Sciatic nerve (tissue), 2 donors: ENCODE measurements at places on chromosomes 2 and 18. TPM values are rescaled to one million over a fixed set of nuclear protein-coding genes. Genes with fewer than 3 reads are reported as not detected.

GRCh38 chr2:212547716-212548454 lies 9.3 kb upstream of the ERBB4 start:
- DNase-seq = no peak

DNA sequence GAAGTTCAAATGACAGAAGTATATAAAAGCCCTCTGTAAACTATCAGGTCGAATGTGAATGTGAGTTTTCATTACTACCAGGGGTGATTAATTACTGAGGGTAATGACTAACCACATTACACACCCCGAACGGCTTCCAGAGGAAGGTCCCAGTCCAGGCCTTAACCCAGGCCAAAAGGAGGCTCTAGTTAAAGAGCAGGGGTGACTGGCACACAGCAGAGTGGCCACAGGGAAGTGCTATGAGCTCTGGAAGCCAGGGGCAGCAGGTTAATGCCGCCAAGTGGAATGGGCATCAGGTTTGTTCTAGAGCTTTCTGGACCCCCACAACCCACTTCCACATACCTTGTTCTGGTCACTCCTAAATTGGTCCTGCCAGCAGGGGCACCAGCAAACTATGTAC lies 87.7 kb downstream of the BCL11A start:
- DNase-seq = no peak

- no peak for DNase-seq
Measured at GRCh38 chr18:13543811-13544732, 182.3 kb downstream of the FAM210A start.

DNA sequence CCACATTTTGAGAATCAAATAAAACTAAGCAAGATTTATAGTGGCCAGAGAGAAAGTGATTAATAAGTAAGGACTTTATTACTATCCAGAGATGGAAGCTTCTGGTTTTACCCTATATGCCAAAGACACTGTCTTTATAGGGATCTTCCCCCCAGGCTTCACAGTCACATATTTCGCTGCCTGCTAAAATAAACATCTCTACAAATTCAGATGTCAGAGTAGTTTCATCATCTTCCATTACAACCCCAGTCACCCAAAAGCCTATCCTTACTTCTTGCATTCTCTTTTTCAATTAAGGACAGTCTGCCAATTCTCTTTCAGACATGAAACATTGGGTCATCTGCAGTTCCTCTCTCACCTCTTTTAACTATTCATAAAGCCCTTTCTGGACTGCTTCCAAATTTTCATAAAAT lies 28.3 kb downstream of the CREB1 start:
- no peak for DNase-seq

Gene REEP1
- total RNA-seq = 0.98 TPM

GRCh38 chr18:58216071-58216481 lies 172.1 kb downstream of the NEDD4L start:
- DNase-seq = no peak

- DNase-seq = no peak
Measured at GRCh38 chr2:48448274-48449061, 81.5 kb upstream of the STON1 start.

- no peak for DNase-seq
Measured at GRCh38 chr2:149781263-149781808, 193.8 kb upstream of the MMADHC start.

GRCh38 chr2:151560289-151560688 lies 150.6 kb downstream of the RIF1 start:
- DNase-seq = no peak

DNA sequence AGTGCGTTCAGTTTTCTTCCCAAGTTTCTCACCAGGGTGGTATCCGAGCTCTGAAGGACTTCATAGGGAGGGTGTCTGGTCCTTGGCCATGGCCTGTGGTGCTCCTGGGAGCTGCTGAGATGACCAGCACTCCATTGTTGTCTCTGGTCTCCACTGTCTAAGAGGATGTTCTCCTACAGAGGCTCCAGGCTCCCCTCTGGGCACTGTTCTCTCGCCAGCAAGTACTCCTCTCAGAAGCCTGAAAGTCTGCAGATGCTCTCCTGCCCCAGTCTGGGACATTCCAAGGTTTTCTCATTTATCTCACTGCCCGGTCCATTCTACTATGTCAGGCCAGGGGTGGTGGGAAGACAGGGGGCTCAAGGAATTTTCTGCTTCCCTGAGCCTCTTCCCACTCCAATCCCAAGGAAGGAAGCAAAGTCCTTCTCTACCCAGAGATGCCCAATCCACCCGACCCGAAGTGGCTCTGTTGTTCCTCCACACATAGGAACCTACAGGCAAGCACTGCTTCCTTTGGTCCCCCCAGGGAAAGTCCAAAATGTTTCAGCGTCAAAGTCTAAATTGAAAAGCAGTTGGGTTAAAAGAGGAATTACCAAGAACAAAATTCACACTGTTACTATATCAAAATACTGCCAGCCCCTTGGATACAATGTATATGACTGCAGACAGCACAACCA lies 110.5 kb downstream of the GYPC start:
- DNase-seq = no peak

GRCh38 chr18:75418293-75419005 lies 9.1 kb downstream of the SMIM21 start:
- DNase-seq = no peak

GRCh38 chr2:64243081-64244036 lies 99.1 kb upstream of the PELI1 start:
- DNase-seq = no peak

Gene LYG2
- total RNA-seq = not detected

GRCh38 chr2:63425606-63426005 lies 162.7 kb downstream of the WDPCP start:
- no peak for DNase-seq

Gene ACTG2
- total RNA-seq = 4.4 TPM

GRCh38 chr2:101790416-101790815 lies 92.9 kb downstream of the MAP4K4 start:
- no peak for DNase-seq

DNA sequence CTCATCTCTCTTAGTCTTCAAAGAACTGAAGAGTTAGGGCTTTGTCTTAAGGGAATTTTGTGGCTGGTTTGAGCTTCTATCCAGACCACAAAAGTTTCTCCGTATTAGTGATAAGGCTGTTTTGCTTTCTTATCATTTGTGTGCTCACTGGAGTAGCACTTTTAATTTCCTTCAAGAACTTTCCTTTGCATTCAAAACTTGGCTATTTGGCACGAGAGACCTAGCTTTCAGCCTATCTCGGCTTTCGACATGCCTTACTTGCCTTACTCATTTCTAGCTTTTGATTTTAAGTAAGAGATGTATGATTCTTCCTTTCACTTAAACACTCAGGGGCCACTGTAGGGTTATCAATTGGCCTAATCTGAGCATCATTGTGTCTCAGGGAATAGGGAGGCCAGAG lies 29.9 kb downstream of the HDHD2 start:
- DNase-seq = no peak

Gene SLC4A3
- total RNA-seq = 6.7 TPM
